Activated CD4-positive, alpha-beta T cell treated with anti-CD3 and anti-CD28 coated beads for 1 hour (primary cell): ENCODE measurements at places on chromosomes 3 and 15.

DNA sequence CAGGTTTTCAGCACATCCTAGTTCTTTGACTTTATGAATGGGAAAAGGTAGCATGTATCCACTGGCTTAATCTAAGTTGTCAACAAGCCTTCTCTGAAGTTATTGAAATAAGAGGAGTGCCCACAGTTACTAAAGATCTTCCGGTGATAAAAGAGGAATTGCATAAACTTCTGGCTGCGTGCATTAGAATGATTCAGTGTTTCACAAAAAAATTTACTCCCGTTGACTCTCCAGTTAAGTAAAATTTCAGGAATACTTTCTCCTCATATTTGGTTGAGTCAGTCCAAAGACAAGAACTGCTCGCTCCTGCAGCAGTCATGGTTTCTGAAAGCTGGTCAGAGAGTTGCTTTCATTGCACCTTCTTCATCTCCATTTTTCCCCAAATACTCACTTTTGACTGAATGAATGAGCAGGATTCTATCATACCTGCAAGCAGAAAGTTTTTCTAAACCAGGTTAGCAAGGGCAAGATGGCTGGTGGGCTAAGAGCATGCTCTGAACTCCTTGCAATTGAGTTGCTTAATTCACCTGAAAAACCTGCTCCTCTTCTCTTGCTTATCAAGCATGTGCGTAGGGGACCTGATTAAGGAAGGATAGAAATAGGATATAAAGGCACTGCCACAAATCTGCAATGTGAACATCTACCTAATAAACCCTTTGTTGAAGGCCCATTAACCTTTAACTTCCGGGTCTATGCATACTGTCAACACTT, 64.2 kb upstream of the TIMP4 start:
- no peak for DNase-seq

DNA sequence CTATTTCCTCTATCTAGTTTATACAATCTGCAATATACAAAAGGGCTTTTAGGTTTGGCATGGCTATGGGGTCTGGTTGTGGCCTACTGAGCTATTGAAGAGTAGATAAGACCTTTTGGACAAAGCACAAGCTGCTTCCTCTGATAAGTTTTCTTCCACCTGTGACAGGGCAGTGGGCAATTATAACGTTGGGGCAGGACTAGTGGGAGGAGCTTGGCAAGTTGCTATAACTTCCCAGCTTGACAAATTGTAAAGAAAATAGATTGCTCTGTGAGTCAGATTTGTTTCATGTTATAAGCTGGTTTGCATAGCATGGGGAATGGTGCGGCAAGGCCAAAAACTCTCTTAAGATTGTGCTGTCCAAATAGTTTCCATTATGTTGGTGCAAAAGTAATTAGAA, 64.9 kb downstream of the SLC7A14 start:
- no peak for DNase-seq

- no peak for DNase-seq
Observed at GRCh38 chr15:79609506-79609905, 177.4 kb downstream of the MINAR1 start.

GRCh38 chr15:40328176-40328575, 4.7 kb downstream of the INAFM2 start:
- no peak for DNase-seq

DNA sequence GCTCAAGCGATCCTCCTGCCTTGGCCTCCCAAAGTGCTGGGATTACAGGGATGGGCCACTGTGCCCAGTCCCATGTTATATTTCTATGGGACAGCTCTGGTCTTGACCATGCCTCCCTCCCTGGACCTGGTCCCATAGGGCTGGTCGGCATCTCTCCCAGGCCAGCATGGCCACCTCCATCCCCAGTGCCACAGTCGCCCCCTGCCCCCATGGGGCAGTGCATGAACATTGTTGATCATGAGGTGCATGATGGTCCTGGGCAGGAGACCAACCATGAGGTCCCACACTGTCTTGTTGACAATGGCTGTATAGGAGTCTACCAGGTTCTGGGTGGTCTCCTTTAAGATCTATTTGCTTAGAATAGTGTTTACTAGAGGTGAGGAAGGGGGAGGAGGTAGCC, 6.5 kb downstream of the RPS17 start:
- no peak for DNase-seq
